Osteoblast (primary cell): ENCODE measurements at places on chromosomes 11 and 22. TPM values are rescaled to one million over a fixed set of nuclear protein-coding genes. Genes with fewer than 3 reads are reported as not detected.

RPS6KA4 gene
- total RNA-seq: 35.9 and 39.4 TPM in 2 replicates

RBMXL2 gene
- total RNA-seq: not detected in 2 replicates

WT1 gene
- under 0.01 TPM in 1 of 2 replicates, not detected in the other for total RNA-seq

APOL6 gene
- 40.7 and 51.8 TPM in 2 replicates for total RNA-seq

MPPED2 gene
- 1.2 and 2.2 TPM in 2 replicates for total RNA-seq
